Fibroblast of skin of scalp (primary cell): ENCODE measurements at places on chromosomes 2 and 18.
A peak's percentile ranks its signal among the peaks of the same experiment; 100 is the strongest.

DNA sequence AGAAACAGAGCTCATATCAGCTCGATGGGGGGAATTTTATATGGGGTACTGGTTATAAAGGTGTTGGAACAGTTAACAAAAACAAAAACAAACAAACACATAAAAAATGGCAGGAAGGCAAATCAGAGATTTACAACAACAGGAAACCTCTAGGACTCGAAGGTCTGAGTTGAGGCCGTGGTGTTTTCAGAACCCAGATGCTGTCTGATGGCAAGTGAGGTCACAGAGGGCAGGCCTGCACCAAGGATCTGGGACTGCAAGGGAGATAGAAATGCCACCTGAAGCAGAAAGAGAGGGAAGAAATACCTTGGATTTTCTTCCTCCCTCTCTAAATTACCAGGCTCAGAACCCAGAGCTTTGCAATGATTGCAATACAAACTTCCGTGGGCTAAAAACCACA is 429.5 kb downstream of the ZNF521 start:
- no peak for DNase-seq

DNA sequence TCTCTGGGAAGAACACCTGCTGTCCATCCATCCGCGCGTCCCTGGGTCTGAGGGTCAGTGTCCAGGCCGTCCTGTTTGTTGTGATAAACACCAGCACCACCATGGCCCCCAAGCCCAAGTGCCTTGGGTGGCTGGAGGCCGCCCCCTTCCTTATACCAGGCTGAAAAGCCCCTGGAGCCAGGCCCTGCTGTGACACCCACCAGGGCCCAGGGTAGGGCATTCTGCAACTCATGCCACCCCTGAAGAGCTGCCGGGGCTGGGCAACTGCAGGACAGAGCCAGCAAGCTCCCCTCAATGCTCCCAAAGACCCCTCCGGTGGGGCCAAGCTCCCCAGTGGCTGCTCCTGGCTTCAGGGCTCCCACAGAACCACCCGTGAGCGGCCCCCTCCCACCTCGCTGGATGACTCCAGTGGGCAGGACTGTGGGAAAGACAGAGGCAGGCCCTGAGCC is 31.9 kb upstream of the SNED1 start:
- no peak for DNase-seq

GRCh38 chr2:60413069-60413813 is 140.2 kb downstream of the BCL11A start:
- DNase-seq = no peak

GRCh38 chr2:137435162-137435561 is 529.1 kb upstream of the HNMT start:
- peak; percentile 58 for DNase-seq

GRCh38 chr2:12177455-12178288 is 431.2 kb downstream of the LPIN1 start:
- DNase-seq = peak; percentile 20

- DNase-seq = no peak
Measured at GRCh38 chr2:192347542-192347941, 152.8 kb upstream of the TMEFF2 start.

GRCh38 chr2:95354925-95355324 is 47.6 kb upstream of the FAHD2A start:
- no peak for DNase-seq

- peak; percentile 83 for DNase-seq
Measured at GRCh38 chr2:113762377-113763118, 6.1 kb upstream of the SLC35F5 start.

GRCh38 chr2:132830321-132830827 is 160.4 kb upstream of the LYPD1 start:
- DNase-seq = no peak

DNA sequence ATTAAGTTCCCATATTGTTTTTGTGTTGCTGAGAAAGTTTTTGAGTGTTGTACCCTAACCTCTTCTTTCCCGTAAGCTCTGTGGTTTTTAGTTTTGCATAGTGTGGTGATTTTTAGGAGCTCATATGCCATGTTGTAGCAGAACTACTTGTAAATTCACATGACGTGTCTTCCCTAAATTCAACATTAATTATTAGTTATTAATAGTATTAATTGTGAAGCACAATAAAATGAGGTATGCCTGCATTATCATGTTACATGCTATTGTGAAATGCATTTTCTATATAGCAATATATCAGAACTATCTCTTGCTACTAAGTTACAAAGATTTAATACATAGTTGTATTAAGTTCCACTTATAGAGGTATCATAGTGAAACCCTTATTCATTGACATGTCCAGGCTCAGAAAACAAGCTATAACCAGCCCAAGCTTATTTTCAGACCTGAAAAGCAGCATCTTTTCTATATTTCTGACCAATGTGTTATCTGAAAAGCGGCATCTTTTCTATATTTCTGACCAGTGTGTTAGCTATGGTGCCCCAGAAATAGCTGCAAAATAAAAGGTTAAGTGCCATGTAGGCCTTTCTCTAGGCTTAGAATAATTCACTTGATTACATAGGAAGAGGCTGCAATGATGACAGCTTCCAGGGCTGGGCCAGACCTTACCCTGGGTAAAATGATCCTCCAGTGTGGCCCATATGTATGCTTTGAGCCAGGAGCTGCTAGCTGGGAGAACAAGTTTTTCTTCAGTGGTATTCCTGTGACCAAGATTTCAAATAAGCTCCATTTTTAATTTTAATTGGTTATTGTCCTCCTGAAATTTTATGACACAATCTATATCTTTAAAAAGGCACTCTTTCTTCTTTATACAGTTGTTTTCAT is 21.6 kb downstream of the EPAS1 start:
- no peak for DNase-seq
